Non-pigmented ciliary epithelial cell (primary cell): ENCODE measurements at places on chromosomes 1 and 21.

DNA sequence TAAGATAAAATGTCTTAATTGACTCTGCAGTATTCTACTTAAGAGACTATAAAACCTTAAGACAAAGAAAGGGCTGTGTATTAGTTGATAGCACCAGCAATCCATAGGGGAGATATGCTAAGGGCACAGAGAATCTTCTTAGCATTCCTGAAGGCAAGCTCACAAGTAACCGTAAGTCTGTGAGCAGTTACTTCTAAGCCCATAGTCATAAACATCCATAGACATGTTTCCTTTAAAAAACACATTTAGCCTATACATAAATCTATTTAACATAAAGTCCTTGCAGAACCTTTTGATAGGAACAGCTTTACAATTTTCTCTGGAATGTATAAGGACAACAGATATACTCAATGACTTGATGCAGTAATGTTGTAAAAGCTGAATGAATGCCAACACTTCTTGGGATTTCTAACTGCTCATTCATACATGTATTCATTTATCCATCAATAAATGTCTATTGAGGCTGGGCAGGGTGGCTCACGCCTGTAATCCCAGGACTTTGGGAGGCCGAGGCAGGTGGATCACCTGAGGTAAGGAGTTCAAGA lies 6.3 kb upstream of the ERRFI1 start:
- DNase-seq: no peak

DNA sequence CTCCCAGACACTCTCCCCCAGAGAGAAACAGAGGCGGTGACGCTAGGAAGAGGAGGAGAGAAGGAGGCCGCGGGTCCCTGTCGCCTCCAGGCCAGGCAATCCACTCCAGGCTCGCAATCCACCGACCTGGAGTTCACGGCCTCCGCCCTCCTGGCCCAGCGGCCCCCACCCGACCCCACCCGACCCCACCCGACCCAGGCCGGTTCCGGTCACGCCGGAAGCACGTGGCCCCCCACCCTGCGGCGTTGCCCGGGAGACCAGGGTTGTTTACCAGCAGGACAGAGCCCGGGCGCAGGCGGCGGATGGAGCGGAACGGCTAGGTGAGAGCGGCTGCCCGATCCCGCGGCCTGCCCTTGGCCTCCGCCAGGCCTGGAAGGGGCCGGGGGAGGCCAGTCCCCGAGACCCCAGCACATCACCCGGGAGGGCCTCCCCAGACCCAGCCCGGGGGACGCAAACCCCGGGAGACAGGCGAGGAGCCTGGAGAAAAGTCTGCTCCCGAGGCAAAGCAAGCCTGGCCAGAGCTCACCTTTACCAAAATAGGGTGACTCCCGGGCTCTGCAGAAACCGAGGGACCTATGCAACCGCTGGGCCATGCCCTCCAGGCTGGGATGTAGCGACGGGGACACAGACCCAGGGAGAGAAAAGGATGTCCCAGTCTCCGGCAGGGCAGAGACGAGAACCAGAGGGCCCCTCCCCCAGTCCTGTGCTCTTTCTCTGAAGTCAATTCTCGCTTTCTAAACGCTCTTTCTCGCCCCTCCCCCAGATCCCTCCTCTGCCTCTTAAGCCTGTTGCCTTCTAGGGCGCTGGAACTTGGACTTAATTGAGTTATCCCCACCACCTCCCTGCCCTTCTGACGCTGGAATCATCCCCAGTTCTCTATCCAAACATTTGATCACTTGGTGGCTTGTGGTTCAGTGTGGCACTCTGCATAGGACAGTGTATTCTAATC lies at the start of the genes PLA2G2C and UBXN10:
PLA2G2C (minus strand) TSS at position 685 of the 949 bp plus-strand sequence. CDS start 9,155 bp downstream, outside the sequence.
UBXN10 (plus strand) TSS at position 263 of the 949 bp plus-strand sequence. CDS start 4,466 bp downstream, outside the sequence.
- DNase-seq: no peak

DNA sequence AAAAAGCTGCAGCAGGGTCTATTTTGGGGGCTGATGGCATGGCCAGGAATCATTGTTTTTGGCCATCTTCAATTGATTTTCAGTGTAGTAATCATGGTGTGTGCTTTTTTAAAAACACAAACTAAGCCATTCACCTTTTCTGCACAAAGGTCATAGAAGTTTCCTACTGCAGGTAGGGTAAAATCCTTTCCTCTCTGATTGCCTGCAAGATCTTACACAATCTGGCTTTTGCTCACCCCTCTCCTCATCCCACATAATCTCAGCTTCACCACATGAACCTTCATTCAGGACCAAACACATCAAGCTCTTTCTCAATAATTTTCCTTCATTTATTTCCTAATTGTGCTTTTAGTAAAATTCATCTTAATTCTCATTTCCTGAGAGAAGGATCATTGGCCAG lies 38.3 kb upstream of the GBP5 start:
- no peak for DNase-seq

- DNase-seq: no peak
Measured at GRCh38 chr1:177054542-177054941, 110.0 kb downstream of the ASTN1 start.

DNA sequence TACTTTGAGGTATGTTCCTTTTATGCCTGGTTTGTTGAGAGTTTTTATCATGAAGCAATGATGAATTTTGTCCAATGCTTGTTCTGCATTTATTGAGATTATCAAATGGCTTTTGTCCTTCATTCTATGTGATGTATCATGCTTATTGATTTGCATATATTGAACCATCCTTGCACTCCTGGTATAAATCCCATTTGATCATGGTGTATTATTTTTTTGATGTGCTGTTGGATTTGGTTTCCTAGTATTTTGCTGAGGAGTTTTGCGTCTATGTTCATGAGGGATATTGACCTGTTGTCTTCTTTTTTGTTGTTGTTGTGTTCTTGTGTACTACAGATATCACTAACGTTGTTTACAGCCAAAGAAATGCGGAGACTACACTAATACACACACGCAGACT lies 4.1 kb downstream of the DNAH14 start:
- no peak for DNase-seq

GRCh38 chr1:240285540-240285939 lies 193.9 kb downstream of the FMN2 start:
- DNase-seq: no peak

GRCh38 chr1:193558491-193559028 lies 372.1 kb upstream of the B3GALT2 start:
- DNase-seq: peak; percentile 36

DNA sequence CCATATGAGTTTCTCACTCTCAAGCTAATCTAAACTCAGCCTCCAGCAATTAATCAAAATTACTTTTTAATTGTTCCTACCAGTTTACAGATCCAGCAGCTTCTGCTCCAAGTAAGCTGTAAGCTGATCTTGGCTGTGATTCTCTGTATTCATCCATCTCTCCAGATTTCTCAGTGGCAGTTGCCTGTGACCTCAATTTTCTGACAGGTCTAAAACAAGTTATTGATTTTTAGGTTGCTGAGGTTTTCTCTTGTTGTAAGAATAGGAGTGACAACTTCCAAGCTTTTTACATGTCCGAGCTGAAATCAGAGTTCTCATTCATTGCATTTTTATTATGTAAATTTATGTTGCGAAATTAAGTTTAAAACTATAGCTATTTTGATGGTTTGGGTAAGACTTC lies 1044.4 kb downstream of the PLA2G4A start:
- DNase-seq: no peak

DNA sequence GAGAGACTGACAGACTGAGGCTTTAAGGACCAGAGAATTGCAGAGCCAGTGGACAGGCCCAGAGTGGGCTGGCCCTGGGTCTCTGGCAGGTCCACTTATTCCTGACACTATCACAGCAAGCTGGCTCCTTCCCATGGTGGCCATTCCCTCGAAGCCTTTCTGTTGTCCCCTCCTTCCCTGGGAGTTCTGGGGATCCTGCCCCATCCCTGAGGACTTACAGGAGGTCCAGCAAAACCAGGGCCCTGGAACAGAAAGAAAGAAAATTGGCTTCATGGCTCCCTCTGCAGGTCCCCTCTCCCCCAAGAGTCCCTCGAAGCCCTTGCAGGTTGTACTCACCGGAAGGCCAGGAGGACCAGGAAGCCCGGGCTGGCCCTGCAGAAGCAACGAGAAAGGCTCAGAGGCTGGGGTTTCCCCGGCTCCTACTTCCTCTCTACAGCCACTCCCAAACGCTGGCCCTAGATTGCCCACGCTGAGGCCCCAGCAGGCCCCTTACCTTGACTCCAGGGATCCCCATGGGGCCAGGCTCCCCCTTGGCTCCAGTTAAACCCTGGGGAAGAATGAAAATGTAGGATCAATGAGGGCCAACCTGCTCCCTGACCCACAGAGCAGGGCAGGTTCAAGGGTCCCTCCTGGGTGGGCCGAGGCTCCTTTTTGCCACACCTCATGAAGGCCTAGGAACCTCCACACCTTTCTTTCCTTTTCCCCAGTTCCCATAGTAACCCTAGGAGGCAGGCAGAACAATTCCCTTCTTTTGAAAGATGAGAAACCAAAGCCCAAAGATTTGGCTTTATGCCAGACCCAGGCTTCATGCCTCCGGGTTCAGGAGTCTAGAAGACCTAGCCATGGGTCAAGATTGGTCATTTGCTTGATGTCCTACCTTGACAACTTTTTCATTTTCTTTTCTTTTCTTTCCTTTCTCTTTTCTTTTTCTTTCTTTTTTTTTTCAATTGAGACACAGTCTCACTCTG lies 4.6 kb downstream of the COL9A2 start:
- no peak for DNase-seq

GRCh38 chr1:30273456-30273855 lies 449.9 kb downstream of the MATN1 start:
- DNase-seq: no peak

- no peak for DNase-seq
Measured at GRCh38 chr1:61082311-61083012, at the start of gene NFIA. NFIA (plus strand) TSS chr1:61082561.

GRCh38 chr1:76955652-76956051 lies 88.4 kb downstream of the ST6GALNAC5 start:
- DNase-seq: no peak

GRCh38 chr1:116031302-116031835 lies 55.1 kb downstream of the SLC22A15 start:
- no peak for DNase-seq

DNA sequence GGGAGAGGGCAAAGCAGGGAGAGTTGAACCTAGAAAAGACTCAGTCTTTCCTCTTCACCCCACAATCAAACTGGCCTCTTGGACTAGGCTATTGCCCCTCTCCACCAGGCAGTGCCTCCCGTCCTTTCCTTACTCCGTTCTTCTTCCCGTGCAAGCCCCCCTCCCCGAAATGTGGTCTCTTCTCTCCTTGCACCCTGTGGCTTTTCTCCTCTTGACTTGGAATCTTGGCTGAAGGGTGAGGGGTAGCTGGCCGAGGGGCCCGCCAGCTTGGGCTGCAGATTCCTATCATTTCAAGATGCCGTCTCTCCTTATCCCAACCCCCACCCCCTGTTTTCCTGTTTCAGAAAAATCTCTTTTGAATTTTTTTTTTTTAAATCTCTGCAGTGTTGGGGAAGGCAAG lies 1.6 kb downstream of the WNT2B start:
- no peak for DNase-seq

- no peak for DNase-seq
Measured at GRCh38 chr1:91402023-91402422, 2.6 kb downstream of the HFM1 start.

DNA sequence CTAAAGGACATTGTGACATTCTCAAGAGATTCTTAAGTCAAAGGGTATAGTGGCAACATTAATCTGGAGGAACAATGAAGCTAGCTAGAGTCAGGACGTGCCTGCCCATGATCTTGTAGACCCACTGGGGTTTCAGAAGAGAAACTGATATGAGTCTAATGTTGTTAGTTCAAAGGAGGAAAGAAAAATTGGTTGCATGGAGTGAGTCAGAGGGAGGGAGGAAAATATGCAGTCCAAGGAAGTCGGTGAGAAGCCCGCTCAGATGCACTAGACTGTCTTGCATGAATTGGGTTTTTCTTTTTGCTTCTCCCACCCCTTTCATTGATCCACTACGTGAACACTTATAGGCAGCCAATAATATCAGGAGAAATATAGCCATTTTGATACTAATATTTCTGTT lies 53.8 kb upstream of the SYT14 start:
- DNase-seq: no peak

DNA sequence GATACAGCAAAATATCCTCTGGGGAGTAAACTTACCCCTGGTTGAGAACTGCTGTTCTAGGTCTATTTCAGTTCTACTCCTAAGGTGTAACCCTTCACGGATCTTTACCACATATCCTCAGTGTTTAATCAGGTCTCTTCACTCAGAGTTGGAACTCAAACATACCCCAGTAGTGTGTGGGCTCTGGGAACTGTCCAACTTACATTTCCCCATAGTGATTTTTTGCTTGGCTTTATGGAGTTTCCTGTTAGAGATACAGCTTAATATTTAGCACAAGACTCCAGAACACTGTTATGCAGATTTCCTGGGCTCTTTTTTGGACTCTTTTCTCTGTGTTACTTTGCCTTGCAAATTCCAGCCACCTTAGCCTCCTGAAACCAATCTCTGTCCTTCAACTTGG lies 26.7 kb upstream of the LIN9 start:
- no peak for DNase-seq

- DNase-seq: no peak
Measured at GRCh38 chr1:201140235-201140940, 13.4 kb upstream of the ASCL5 start.

DNA sequence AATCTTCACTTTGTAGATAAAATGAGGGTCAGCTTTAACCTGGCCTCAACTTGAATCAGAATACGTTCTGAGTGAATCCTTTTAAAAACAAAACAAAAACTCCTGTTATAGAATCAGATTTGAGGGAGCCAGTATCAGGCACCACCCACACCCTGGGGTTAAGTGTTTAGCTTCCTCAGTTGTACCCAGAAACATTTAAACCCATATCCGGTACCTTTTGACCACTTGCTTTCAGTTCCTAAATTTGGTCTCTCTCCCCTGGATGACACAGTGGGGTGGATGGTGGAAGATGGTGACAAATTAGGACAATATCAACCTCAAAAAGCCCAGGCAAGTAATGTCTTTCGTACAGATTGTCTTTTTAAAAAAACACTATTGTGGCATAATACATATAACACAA lies 10.4 kb downstream of the KLHDC7A start:
- no peak for DNase-seq

- no peak for DNase-seq
Measured at GRCh38 chr1:170010443-170010842, 64.1 kb downstream of the KIFAP3 start.

- DNase-seq: no peak
Measured at GRCh38 chr1:244601336-244601735, 51.6 kb upstream of the DESI2 start.

DNA sequence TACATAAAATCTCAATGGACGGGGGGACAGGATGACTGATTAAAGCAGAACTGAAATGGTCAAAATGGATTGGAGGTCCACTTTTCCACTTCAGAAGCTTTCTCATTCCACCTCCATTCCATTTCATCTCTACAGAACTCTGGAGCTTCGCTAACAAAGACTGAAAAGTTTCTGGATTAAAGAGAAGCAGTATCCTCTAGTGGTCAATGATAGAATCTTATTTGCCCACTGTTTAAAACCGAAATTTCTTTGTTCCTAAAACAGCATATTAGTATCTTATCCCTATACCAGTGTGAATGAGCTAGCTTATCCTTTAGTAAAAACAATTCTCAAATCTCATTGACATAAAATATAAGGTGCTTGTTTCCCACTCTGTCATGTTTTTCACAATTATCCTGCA lies 890.6 kb downstream of the KCNT2 start:
- no peak for DNase-seq

- no peak for DNase-seq
Measured at GRCh38 chr1:227465256-227465655, 98.1 kb upstream of the ZNF678 start.
